ENCODE measurements at places on chromosomes 1 and 21. TPM values are rescaled to one million over a fixed set of nuclear protein-coding genes. Genes with fewer than 3 reads are reported as not detected.

DNA sequence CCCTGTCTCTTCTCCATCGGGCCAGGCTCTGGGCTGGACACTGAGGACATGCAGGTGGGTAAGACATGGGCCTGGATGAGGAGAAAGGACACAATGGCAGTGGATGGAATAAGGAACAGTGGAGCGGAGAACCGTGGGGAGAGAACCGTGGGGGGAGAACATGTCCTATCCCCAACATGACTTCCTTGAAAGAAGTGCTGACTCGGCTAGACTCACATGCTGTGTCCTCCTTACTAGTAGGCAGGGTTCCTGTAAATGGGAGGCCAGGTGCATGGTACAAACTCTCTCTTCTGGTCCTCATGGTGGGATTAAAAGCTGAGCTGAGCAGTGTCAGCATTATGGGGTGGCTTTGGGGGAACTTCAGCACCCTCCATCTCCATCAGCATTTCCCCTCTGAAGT is 137.4 kb upstream of the CSF3R start:
- no peak for DNase-seq

- no peak for DNase-seq
Measured at GRCh38 chr1:99860703-99861102, 10.5 kb downstream of the AGL start.

Gene PKN2
- total RNA-seq: 39.1 TPM

DNA sequence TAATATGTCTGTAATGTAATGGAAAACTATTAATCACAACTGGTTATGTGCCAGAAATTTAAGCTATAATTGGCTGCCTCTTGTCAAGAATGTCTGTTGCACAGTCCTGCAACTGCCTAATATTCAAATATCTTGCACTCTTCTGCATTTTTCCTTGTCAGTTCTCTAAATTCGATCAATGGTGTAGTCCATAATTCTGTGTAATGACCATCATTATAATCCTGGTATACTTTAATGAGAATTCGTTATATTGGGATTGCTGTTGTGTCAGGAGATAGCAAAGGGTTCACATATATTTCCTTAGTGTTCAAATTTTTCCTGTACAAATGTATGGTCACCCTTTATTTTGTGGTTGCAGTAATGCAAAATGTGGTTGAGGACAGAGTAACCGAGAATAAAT is 4.8 kb downstream of the NTNG1 start:
- no peak for DNase-seq

DNA sequence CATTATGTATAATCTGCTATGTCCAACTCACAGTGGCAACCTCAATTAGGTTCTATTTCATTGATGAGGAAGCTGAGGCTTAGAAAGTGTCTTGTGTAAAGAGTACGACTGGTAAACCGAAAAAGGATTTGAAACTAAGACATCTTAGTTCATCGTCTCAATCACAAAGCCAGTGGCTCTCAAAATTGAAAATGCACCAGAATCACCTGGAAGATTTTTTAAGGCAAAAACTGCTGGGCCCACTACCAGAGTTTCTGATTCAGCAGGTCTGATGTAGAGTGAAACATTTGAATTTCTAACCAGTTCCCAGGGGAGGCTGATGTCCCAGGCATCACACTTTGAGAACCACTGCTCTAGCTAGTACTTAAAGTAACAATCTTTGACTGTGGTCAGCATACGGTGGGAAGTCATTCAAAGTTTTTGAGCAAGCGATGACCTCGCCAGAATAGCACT is 5.2 kb upstream of the LRRC53 start:
- DNase-seq: no peak

DNA sequence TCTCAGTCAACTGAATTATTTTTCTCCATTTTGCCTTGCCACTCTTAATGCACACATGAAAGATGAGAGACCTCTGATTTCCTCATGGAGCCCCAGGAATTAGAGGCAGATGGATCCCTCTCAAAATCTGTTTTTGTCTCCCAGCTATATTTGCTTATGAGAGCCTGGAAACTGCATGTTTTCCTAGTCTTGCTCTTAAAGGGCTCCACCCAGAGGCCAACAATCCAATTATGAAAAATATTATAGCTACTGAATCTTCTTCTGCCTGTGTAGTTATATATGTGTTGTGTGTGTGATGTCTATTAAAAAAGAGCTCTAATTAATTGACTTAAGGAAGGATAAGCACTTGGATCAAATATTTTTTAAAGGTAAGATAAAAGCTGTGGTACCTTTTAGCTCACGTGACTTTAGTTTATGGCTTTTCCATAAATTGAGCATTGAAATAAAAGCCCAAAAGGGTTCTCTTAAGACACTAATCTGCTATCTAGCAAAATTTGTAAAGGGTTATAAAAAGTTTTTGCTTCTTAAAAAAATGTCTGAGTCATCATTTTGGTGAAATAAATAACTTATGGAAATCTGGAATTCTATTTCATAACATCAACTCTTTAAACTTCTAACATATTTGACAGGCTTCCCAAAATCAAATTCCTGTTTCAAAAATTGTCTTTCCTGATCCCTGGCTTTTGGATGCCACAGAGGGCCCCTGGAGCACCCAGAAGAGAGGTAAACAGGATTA is 31.2 kb upstream of the TSPEAR start:
- no peak for DNase-seq

DNA sequence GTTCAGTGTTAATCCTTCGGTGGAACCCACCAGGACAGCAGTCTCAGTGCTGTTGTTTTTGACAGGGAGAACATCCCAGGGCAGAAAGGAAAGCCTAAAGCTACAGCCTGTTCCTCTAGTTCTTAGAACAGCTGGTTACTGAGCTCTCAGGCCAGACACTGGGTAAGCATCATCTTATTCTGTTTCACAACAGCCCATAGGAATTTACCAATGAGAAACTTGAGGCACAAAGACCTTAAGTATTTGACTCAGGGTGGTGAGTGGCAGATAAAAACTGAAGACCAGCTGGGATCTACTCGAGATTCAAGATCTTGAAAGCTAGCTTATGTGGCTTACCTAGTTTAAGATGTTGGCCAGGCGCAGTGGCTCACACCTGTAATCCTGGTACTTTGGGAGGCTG is 9.4 kb upstream of the NEK2 start:
- no peak for DNase-seq

- no peak for DNase-seq
Measured at GRCh38 chr21:34337741-34338140, 26.1 kb upstream of the KCNE2 start.

DNA sequence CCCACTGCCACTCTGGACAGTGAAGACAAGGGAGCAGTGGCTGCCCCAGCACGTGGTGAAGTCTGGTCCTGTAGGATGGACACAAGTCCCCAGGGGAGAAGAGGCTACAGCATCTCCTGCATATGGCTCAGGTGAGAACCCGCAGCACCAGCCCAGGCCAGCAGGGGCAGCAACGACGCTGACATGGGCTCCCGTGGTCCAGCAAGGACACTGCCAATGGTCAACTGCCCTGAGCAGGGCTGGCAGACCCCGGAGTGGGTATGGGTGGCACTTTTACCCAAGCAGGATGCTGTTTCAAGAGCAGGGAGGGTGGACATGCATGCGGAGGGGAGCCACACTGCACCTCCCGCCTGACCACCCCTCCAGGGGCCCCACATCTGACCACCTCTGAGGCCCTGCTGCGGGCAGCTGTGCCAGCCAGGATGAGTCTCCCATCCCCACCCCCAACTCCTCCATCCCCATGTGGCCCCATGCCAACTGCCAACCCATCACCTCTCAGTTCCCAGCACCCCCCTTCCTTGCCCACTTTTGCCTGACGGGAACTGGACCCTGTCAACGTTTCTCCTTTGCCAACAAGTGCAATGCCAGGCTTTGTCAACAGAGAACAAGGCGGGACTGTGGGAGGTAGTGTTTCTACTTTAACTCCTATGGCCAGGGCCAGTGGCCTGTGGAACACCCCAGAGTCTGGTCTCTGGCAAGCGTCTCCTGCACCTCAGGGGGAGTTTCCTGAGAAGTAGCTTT is 8.6 kb downstream of the MORN1 start:
- DNase-seq: peak; percentile 77

Gene NIBAN1
- total RNA-seq: 2.4 TPM

Gene TFF1
- not detected for total RNA-seq

- DNase-seq: no peak
Measured at GRCh38 chr1:180053594-180054567, 99.3 kb downstream of the CEP350 start.

- no peak for DNase-seq
Measured at GRCh38 chr1:58836408-58836807, 52.6 kb upstream of the JUN start.

Gene RASSF5
- total RNA-seq: 2.7 TPM

DNA sequence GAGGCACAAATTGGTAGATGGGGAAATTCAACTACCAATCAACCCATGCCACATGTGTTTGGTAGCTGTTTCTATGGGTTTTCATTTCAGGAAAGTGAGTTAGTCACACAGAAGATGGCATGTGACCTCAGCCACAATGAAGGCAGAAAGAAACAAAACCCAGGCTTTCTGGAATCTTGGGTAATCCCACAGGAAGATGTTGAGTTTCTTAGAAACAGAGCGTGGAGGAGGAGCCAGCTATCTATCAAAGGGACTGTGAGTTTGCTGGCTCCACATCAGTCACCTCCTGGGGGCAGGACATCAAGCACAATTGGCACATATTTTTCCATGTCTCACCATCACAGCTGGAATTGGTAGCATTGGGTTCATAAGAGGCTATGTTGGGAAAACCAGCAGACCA is 188.9 kb upstream of the PLXNA2 start:
- DNase-seq: no peak

DNA sequence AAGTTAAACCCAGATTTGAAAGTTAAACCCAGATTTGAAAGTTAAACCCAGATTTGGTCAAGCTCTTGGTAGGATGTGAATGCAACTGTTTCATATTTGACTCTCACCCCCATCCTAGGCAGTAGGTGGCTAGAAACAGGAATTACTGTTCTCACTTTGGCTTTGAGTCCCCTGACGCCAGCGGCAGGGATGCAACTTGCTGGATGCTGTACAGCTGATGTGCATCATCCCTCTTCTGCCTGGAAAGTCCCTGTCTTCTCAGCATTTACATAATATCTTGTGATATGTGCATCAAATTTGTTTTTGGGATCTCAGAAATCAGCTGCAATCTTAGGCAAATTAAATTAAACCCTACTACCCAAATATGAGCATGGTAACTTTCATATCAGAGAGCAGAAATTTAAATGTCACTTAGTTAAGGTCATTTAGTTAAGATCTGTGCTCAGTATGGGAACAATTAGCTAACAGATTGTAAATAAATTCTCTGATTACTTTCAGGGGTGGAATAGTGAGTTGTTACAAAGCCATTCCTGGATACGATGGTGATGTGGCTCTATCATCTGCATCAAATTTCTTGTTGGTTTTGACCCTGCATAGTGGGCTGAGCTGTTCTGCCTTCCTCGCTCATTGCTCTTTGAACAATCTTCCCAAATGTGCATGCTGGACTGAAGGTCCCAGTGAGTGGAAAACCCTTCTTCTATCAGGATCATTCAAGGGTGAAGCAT is 6.8 kb upstream of the HAO2 start:
- no peak for DNase-seq

GRCh38 chr21:16117851-16118590 is 388.2 kb downstream of the USP25 start:
- DNase-seq: no peak

GRCh38 chr1:226111883-226112261 is 49.4 kb downstream of the H3-3A start:
- DNase-seq: no peak

DNA sequence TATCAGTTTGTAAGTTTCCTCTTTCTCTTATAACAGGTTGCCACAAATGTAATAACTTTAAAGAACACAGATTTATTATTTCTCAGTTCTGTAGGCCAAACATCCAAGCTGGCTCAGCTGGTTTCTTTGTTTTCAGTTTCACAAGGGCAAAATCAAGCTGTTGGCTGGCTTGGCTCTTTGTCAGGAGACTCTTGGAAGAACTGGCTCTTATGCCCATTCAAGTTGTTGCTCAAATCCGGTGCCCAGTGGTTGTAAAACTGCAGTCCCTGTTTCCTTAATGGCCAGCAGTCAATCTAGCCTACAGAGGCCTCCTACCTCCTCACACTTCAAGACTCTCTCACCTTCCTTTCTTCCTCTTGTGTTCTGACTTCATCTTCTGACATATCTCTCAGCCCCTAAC is 1171.0 kb downstream of the MRPL39 start:
- no peak for DNase-seq

DNA sequence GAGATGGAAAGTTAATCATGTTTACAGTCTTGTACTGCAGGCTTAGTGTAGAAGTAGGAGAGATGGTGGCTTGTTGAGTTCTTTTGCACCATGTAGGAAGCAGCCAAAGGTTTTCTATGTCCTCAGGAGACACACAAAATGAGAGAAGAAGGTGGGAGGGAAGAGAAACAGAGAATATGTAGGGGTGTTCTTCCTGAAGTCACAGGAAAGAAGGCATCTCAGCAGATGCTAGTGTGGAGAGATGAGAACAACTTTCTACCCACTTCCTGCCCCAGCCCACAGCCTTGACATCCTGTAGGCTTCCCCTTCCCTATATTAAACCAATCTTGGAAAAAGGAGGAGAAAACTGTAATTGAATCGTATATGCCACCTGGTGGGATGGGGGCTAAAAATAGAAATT is 217.0 kb downstream of the S1PR1 start:
- DNase-seq: no peak

Gene C1orf226
- total RNA-seq: 12.3 TPM

Gene KRTAP7-1
- total RNA-seq: not detected

Gene PCAT6
- total RNA-seq: 7.7 TPM

DNA sequence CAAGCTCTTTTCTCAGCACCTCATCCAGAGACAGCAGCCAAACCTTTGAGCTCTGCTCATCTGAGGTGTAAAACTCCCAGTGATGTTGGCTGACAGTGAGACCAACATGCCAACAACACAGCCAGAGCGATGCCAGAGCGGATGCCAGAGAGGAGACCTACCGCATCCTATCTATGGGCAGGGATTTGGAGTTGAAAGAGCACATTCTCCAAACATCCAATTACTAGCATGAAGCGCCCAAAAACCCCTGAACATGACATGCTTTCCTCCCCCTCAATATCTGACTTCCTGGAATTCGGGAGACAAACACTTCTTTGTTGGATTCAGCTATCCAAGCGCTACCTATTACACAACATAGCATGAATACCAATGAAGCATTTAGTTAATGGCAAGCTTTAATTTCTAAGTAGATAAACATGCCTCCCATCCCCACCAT is 23.1 kb upstream of the PAXBP1 start:
- no peak for DNase-seq

- no peak for DNase-seq
Measured at GRCh38 chr1:154574716-154575115, 7.1 kb downstream of the CHRNB2 start.

Gene TNFRSF8
- not detected for total RNA-seq

DNA sequence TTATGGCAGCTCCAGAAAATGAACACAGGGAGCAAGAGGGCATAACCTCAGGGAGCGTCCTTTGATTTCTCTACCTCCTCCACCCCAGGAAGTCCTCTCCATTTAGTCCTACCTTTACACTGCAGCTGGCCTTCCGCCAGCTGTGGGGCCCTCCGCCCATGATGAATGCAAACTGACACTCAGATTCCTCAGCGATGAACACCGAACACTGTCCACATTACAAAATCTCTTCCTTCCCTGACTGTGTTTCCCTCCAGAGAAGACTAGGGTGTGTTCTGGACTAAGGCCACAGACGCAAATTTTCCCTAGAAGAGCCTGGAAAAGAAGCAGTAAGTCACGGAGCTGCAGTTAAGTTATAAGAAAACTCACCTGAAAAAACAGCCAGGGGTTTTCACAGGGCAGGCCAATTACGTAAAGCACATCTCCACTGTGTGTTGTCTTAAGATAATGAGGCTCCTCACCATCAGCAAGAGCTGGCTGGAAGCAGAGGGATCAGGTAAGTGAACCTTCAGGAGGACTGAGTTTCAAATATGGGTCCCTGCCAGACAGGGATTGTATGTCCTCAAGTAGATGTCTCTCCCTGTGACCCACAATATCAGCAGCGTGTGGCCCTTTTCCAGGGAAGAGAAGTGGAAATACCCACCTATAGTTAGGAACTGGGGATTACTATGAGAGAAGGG is 46.3 kb upstream of the ATP1B1 start:
- no peak for DNase-seq

Gene SPATA6
- total RNA-seq: 11.3 TPM
